Activated naive CD4-positive, alpha-beta T cell treated with anti-CD3 and anti-CD28 coated beads for 36 hours (primary cell): ENCODE measurements at places on chromosomes 11 and 22.

GRCh38 chr11:92057849-92058442 is 166.7 kb upstream of the FAT3 start:
- no peak for DNase-seq

DNA sequence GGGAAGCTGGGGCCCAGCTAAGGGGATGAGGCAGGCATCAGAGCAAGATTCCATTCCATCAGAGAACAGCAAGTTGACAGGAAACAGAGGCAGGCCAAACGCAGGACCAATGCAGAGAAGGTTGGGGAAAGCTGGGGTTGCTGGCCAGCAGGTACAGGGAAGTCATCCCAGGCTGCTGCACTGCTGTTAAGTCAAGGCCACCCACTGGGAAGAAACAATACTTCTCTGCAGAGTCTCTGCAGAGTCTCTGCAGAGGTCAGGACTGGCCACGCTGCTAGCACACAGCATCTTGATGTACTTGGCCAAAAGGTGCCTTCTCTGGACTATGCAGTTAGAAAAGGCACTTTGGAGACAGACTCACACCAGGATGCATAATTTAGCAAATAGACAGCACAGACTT is 68.5 kb upstream of the CSNK2A3 start:
- no peak for DNase-seq

DNA sequence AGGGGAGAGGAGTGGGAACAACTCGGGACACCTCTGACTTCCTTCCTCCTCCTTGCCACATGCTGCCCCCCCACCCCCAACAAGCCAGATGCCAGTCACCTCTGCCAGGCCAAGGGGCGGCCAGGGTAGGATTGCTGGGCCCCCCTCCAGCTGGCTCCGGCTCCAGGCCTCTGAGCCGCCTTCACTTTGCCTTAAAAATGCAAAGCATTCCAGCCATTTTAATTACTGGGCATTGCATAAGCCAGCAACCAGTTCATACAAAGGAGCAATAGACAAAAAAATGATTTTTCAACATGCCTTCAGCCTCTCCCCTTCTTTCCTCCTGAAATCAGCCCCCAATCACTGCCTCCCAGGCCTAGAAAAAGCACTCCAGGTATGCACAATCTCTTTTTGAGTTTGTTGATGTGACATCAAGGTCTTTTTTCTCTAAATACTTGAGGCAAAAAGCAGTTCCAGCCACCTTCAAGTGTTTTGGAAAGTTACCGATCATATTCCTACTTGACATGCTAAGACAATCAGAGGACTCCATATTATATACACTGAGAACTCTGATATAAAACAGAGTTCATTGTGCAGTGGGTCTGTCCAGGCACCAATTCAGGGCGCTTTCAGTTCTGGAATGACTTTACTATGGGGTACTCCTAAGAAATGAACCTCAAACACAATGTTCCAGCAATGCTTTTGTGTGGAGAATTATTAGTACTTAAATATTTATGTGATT is 12.4 kb upstream of the TIMP3 start:
- no peak for DNase-seq

DNA sequence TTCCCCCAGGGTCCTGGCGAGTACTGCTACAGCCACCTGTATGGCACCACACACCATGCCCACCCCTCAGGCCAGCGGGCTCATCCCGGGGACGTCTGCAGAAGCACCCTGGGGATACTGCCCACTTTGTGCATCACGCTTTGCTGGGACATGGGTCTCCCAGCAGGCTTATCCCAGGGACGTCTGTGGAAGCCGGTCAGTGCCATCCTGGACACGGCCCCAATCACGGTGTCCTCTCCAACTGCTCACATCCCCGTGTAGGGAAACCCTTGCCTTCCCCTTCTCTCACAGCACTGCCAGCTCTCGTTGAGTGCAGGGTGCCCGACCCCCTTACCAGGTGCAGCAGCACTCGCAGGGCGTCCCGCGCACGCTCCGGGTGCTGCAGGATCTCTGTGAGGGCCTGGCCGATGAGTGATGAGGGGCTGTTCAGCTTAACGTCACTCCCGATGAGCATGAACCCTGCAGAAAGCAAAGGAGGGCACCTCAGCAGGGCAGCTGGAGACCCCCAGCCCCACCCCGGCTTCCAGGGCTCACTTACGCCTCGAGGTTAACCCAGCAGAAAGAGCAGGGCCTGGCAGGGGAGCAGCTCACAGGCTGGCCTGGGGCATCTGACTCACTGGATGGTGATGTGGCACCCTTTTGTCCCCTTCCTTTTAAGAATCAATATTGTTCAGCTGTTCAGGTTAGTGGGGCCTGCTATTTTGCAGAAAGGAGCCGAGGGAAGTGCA is 76.9 kb upstream of the PITPNB start:
- DNase-seq: no peak

DNA sequence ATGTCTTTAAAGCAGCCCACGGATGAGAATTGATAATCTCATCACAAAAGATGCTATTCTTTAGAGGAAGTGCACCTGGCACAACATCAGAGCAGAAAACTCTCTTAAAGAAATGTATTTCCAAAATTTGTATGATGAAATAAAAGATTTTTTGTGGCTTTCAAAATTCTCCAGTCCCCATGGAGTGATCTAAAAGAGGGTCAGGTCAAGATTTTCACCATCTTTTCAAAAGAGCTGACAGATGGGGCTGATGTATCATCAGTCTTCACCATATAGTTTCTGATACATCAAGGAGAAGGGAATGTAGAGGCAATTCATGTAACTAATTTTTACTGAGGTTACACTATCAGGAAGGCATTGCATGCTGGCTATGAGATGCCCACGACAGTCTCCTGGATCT is 11.7 kb downstream of the ME3 start:
- no peak for DNase-seq

DNA sequence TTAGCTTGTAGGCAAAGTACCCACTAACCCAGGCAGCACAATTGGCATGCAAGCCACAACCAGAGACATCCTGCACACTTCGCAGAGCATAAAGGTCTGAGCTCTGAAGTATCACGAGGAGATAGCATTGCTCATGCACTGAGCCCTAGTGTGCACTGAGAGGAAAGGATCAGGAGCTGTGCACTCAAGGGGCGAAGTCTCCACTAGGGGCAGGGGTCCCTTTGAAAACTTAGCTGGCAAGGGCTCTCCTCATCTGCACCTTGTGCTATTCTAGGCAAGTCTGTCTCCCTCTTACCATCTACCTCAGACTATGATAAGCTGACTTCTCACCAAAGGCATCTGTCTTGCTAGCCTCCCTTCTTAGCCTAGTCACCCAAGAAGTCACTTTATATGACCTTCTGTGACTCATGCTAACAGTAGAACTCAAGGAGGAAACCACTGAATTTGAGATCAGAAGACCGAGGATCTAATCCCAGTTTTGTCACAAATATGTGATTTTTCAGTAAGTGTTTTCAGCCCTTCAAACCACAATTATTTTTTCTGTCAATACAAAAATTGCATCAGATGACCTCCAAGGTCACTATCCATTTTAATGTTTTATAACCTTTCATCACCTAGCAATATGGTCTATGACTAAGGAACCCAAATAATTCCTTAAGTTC is 1078.0 kb downstream of the NTM start:
- DNase-seq: no peak

DNA sequence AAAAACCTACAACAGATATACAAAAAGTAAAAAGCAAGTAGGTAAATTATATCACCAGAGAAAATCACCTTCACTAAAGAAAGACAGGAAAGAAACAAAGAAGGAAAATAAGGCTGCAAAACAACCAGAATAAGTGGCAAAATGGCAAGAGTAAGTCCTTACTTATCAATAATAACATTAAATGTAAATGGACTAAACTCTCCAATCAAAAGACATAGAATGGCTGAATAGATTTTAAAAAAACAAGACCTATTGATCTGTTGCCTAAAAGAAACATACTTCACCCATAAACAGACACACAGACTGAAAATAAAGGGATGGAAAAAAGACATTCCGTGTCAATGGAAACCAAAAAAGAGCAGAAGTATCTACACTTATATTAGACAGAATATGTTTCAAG is 695.7 kb upstream of the FAT3 start:
- no peak for DNase-seq

- no peak for DNase-seq
These were observed 48.9 kb downstream of the PHF21A start for GRCh38 chr11:46072172-46072964.

DNA sequence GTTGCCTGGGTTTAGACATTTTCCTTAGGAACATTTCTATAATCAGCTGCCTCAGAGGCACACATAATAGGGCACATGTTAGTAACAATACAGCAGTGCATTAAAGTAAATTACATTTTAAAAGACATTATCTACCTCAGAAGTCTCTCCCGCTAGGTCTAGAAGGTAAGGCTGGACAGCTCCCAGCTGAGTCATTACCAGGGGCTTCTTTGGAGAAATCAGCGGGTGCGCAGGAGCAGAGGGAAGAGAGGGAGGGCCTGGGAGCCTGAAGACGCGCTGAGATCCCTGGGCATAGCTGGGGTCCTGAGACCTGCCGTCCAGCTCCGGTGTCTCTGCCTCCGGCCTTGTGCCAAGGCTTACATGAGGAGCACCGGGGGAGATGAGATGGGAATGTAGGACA is 67.7 kb downstream of the TMPRSS5 start:
- DNase-seq: no peak

GRCh38 chr11:19788435-19788834 is 75.8 kb downstream of the NAV2 start:
- no peak for DNase-seq

DNA sequence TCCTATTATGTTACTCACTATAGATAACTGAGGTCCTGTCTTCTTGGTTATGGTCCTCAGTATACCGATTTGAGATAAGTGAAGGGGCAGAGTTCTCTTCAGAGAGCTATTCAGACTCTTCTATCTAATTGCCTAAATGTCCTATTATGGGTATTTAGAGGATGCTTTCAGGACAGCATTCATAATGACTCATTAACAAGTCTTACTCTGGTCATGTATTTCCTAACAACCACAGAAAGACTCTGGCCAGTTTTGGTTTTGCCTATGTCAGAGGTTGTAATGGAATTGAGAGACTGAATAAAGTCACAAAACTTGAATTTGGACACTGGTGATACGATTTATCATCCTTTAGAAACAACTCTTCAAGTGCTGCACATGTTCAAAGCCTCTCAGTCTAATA is 1233.0 kb downstream of the JRKL start:
- DNase-seq: no peak
